ENCODE measurements at places on chromosomes 5 and 9.

DNA sequence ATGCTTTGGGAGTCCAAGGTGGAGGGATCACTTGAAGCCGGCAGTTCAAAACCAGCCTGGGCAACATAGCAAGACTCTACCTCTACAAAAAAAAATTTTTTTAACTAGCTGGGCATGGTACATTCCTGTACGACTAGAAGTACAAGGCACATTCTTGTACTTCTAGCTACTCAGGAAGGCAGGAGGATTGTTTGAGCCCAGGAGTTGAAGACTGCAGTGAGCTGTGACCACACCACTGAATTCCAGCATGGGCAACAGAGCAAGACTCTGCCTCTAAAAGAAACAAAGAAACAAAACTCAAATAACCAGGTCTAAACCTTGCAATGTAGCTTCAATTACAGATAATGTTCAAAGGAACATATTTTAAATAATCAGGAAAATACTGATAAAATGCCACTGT lies 56.2 kb downstream of the SSBP2 start:
- no peak for DNase-seq

GRCh38 chr9:30504502-30504905 lies 1879.9 kb upstream of the ACO1 start:
- DNase-seq = no peak

DNA sequence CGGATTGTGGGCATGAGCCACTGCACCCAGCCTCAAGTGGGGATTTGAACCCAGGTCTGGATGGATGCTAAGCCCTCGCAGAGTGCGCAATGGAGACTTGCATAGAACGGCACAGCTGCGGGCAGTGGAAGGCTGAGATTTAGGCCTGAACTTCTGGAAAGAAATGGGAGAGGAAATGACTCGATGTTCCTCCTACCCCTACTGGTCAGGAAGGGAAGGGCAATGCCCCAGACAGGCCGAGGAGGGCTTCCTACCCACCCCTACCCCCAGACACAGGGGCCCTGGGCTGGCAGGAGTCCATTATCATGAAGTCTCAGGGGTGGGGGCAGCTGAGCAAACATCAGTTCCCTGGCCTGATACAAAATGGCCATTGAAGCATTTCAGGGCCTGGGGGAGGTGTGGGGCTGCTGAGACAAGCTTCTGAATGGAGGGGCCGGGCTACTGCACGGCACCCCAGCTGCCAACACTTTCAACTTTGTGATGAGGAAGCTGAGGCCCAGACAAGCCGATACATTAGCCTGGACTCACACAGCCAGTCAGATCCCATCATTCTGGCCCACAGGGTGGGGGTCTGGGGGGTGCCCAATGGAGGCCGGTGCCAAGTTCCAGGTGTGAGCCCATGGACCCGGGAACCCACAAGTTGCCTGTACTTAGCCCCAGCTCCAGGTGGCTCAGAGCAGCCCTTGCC lies 13.5 kb upstream of the WDR38 start:
- DNase-seq = no peak

GRCh38 chr9:89881431-89881830 lies 276.6 kb downstream of the GADD45G start:
- no peak for DNase-seq

DNA sequence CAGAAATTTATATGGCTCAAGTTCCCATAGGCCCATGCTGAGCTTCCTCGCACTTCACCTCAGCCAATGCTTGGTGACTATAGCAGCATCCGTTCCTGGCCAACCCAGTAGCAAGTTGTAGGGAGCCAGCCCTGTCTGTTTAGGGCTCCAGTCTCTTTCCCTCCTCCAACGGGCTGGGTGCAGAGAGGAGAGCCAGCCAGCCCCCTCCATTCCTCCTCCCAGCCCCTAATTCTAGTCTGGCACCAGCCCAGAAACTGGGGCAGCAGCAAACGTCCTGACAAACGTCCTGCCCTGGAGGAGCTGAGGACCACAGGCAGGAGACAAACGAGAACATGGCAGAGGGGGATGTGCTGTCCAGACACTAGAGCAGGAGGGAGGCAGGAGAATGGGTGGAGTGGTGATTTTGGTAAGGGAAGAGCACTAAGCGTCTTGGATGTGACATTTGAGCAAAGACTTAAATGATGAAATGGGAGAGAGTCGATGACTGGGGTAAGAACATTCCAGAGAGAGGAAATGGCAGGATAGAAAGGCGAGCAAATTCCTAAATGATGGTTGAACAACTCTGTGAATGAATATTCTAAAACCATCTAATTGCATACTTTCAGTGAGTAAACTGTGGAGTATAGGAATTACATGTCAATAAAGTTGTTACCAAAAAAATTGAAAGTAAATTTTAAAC lies 222.5 kb upstream of the DAPK1 start:
- DNase-seq = no peak

DNA sequence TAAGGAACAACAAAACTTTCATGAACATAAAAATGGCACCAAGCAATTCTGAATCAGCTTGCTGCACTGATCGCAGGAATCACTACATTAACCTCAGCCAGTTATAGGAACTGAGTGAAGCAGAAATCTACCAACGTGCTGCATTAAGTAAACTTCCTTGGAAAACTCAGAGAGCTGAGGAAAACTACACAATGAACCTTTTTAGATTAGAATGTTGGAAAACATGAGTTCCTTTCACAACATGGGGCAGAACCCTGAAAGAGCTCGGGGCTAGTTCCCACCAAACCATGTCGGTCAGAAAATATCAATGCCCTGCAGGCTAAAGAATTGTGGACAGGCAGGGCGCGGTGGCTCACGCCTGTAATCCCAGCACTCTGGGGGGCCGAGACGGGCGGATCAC lies 19.4 kb downstream of the ALDH7A1 start:
- no peak for DNase-seq

GRCh38 chr9:4167079-4167671 lies 132.7 kb downstream of the GLIS3 start:
- no peak for DNase-seq

- no peak for DNase-seq
Measured at GRCh38 chr5:168575391-168576372, 3.5 kb downstream of the PANK3 start.

- DNase-seq = no peak
Measured at GRCh38 chr5:93782978-93783377, 41.6 kb upstream of the POU5F2 start.

DNA sequence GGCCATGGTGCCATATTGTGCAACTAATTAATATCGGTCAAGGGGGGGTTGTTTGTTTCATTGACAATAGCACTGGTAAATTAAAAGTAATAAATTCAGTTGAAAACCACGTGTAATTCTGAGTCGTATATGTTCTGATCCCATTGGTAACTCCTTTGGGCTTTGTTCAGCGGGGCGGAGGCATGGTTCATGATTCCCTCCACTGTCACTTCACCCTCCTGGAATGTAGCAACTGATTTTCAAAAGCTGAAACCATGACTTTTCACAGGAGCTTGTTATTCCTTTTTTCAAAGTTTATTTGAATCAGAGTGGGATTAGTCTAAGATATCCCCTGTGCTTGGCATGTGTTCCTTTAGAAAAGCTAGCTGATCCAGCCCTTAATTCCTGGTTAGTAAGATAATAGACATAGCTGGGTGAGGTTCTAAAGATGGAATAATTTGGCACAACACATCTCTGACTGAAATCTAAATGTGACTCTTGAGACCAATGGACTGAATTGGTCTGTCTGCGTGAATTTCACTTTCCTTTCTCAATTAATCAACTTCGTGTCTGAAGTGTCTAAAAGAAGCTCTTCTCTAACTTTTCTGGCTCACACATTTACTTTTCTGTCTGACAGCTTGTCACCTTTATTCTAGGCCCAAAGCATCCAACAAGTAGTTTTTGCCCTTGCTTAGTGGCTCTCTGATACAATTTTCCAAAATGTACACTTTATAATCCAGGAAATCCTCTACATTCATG lies 185.7 kb upstream of the VCAN start:
- no peak for DNase-seq

- DNase-seq = no peak
Measured at GRCh38 chr9:129759319-129759718, 6.5 kb upstream of the PTGES start.

DNA sequence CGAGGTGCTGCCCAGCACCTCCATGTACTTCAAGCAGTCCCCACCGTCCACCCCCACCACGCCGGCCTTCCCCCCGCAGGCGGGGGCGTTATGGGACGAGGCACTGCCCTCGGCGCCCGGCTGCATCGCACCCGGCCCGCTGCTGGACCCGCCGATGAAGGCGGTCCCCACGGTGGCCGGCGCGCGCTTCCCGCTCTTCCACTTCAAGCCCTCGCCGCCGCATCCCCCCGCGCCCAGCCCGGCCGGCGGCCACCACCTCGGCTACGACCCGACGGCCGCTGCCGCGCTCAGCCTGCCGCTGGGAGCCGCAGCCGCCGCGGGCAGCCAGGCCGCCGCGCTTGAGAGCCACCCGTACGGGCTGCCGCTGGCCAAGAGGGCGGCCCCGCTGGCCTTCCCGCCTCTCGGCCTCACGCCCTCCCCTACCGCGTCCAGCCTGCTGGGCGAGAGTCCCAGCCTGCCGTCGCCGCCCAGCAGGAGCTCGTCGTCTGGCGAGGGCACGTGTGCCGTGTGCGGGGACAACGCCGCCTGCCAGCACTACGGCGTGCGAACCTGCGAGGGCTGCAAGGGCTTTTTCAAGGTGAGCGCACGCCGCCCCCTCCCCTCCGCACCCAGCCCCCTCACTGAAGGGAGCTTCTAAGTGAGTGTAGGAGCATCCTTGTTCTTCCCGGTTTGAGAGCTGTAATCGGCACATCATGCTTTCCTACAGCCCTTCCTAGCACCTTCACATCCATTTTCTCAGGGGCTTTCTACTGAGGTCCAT lies 6.9 kb downstream of the NR4A3 start:
- no peak for DNase-seq

- DNase-seq = no peak
Measured at GRCh38 chr9:101495810-101496209, 37.8 kb upstream of the RNF20 start.

DNA sequence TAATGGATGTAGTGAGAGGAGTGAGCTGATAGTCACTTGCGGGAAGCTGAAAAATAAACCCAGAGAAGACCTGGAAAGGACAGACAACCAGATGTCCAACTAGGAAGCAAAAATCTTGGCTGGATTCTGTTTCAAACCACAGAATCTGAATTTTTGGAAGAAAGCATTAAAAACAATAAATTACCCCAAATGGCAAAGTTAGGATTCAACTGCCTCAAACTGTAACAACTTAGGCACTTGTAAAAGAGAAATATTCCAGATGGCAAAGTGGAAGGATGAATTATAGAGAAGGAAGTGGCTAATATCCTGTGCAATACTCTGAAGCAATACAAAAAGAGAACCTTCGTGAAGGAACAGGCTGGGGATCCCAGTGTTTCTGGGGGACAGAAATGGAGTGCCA lies 46.8 kb upstream of the SLIT3 start:
- no peak for DNase-seq

DNA sequence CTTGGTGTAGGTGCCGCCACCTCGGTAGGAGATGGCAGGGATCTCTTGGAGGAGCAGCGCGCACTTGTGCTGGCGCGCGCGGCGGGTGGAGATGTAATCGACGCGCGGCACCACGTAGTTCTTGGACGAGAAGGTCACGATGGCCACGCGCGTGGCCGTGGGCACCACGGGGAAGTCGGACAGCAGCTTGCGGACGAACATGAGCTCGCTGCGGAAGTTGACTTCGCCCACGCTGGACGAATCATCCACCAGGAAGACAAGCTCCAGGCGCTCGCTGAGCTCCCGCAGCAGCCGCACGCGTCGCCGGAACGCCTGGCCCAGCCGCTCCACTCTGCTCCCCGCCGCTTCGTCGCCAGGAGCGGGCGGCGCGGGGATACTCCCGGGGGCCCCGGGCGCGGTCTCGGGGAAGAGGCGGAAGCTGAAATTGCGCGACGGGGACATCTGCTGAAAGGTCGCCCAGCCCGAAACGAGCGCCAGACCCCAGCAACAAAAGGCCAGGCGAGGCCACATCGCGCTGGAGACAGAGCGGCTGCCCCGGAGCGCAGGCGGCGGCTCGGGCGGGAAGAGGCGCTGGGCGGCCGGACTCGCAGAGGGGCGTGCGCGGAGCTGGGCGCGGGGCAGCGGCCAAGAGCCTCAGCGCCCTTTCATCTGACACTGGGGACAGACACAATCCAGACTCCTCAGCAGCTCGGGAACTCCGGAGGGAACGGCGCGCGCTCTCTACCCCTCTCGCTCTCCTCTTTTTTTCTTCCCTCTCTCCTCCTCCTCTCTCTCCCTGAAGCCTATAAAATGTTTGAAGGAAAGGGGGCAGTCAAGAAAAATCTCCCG lies at the start of gene SVEP1:
SVEP1 (minus strand) TSS at position 708 of the 828 bp plus-strand sequence; CDS start at position 510, 198 bp downstream.
- peak; percentile 38 for DNase-seq

DNA sequence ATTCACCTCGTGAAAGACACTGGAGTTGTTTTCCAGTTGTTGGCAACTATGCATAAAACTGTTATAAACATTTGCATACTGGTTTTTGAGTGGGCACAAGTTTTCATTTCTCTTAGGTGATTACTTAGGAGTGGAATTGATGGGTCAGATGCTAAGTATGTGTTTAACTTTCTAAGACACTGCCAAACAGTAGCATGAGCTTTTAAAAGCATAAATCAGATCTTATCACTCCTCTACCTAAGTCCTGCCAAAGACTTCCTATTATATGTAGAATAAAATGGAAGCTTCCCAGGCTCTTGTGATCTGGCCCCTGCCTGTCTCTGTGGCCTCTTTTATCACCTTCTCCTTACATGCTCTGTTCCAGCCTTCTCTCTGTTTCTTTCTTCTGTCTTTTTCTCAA lies 72.6 kb downstream of the SH3RF2 start:
- DNase-seq = no peak

DNA sequence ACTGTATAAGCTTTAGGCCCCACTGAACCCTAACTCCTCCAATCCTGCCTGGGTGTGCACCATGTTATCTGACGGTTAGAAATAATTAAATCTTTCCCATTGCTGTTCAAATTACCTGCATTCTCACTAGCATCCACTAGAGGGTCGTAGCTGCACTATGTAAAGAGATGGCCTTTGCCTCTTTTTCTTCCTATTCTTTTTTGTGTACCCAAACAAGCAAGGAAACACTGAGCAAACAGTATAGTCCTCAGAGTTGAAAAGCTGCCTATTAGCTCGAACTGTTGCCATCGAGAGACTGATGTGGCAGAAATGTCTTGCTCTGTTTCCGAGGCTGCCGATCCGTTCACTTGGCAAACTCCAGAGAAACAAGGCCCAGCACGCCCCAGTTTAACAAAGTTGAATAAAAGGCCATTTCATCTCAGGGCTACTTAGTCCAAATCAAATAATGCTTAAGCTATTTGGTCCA lies 163.8 kb upstream of the TRPM3 start:
- peak; percentile 68 for DNase-seq

- no peak for DNase-seq
Measured at GRCh38 chr5:12661617-12662370, 757.5 kb upstream of the CTNND2 start.

- no peak for DNase-seq
Measured at GRCh38 chr5:119070578-119070827, 384 bp upstream of the DMXL1 start.

GRCh38 chr9:113389451-113389850 lies 11.6 kb downstream of the ALAD start:
- DNase-seq = no peak

GRCh38 chr9:92864152-92864551 lies 13.7 kb downstream of the ZNF484 start:
- no peak for DNase-seq

DNA sequence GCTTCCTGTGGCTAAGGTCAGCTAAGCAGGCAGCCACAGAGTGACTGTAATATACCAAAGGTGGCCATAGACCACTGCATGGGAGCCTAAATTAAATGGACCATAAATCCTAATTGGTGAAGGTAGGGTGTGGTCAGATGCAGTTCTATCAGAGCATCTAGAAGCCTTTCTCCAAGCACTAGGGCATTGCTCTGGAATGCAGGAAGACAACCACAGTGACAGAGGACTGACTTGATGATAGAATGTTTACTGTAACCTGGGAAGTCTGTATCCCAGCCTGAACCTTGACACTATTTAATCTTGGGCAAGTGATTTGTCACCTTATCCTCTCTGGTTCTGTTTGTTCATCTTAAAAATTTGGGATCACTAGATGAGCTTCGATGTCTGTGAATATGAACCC lies 2.3 kb downstream of the FBXO38 start:
- no peak for DNase-seq
